ENCODE measurements at places on chromosomes 5 and 9.

DNA sequence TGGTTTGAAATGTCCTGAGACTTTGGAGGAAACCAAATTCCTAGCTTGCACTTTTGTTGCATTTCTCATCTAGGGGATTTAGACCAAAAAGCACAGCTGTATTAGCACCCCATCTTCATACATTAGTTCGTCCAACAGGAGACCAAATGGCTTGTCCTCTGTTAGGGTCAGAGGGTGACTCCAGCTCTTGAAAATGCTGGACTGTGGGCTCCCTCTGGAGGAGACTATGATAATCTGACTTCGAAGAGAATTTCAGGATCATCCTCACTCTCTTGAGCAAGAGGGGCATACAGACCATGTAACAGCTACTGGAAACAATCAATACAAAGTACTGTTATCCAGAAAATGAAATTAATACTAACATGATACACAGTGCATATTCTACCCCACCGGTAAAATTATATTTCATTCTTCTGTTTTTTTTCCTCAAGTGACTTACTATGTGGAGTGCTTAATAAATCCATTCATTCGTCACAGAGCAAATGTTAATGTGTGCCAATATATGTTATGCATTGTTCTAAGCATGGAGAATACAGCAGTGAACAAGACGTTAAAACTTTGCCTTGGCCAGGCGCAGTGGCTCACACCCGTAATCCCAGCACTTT lies 63.7 kb upstream of the PPP2CA start:
- peak; percentile 34 for DNase-seq

- DNase-seq: no peak
These were observed 51.1 kb upstream of the COL5A1 start for GRCh38 chr9:134590240-134591081.

GRCh38 chr9:21692390-21692789 lies 110.0 kb upstream of the MTAP start:
- no peak for DNase-seq

- no peak for DNase-seq
These were observed 87.9 kb downstream of the NUDT12 start for GRCh38 chr5:103474677-103475076.

- no peak for DNase-seq
These were observed 139.8 kb downstream of the ELAVL2 start for GRCh38 chr9:23686257-23686656.

- DNase-seq: no peak
These were observed 77.7 kb downstream of the HOMER1 start for GRCh38 chr5:79436224-79436623.

- DNase-seq: no peak
These were observed 149.8 kb upstream of the FGF10 start for GRCh38 chr5:44538797-44539601.

GRCh38 chr5:608429-609370 lies 3.4 kb upstream of the CEP72 start:
- DNase-seq: no peak

DNA sequence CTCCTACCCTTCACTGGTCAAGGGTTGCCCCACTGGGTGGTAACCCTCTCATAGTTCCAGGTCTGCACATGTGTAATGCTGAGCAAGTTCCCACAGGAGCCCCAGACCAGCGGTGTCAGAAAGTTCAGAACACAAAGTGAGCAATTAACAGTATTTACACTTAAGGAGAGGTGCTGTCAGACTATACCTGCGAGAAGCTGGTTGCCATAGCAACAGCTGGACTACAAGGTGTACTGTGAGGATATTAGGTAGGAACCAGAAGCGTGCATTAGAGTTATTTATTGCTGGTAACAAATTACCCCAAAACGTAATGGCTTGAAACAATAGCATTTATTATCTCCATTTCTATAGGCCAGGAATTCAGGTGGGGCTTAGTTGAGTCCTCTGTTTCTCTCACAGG lies 317.0 kb upstream of the RPS23 start:
- no peak for DNase-seq

- no peak for DNase-seq
These were observed 28.8 kb upstream of the TLE4 start for GRCh38 chr9:79542735-79543620.

DNA sequence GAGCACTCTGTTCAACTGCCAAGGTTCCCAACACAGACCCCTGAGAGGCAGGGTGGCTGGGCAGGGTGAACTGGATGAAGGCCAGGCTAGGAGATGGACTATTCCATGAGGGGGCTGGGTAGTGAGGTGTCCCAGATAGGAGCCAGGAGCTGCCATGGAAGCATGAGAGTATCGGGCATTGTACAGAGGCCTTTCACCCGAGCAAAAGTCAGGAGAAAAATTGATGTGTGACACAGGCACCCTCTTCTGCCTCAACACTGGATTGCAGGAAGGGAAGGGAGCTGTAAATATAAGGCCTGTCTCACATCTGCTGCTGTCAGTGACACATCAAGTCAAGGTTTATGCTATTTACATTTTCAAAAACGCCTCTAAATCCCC lies 74.6 kb downstream of the UBAP1 start:
- DNase-seq: no peak

DNA sequence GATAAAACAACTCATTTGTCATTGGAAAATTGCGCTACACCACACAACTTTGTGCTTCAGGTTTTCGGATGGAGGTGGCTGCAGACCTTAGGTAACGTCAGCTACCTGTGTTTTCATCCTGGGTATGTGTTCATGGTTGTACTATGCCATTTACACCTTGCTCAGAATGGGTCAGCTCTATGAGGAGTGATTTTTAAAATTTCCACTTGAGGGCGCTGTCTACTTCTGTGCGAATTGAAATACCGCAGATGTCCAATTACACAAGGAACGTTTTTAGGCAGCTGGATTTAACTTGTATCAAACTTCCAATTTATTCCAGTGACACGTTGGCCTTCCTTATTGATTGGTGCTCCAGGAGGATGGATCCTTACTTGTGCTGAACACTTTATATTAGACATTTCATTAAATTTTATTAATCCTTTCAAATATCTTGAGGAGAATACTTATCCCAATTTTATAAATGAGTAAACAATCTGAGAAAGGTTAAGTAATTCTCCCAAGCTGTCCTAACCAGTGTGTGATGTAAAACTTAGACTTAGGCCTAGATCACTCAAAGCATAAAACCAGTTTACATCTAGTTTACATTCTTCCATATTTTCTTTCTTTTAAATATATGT lies 23.4 kb downstream of the DMRTA1 start:
- peak; percentile 20 for DNase-seq

DNA sequence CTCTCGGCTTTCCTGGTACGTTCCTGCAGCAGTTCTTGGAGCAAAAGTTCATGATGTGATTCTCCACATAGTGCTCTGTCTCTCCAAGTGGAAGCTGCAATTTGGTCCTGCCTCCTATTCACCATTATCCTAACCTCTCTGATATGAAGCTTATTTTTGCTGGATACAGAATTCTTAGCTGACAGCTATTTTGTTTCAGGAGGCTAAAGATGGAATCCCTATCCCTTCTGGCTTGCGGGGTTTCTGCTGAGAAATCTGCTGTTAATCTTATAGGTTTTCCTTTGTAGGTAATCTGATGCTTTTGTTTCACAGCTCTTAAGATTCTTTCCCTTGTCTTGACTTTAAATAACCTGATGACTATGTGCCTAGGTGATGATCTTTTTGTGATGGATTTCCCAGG lies 181.6 kb upstream of the VLDLR start:
- no peak for DNase-seq

- DNase-seq: no peak
These were observed 762 bp downstream of the CACNA1B start for GRCh38 chr9:137878146-137878941.

DNA sequence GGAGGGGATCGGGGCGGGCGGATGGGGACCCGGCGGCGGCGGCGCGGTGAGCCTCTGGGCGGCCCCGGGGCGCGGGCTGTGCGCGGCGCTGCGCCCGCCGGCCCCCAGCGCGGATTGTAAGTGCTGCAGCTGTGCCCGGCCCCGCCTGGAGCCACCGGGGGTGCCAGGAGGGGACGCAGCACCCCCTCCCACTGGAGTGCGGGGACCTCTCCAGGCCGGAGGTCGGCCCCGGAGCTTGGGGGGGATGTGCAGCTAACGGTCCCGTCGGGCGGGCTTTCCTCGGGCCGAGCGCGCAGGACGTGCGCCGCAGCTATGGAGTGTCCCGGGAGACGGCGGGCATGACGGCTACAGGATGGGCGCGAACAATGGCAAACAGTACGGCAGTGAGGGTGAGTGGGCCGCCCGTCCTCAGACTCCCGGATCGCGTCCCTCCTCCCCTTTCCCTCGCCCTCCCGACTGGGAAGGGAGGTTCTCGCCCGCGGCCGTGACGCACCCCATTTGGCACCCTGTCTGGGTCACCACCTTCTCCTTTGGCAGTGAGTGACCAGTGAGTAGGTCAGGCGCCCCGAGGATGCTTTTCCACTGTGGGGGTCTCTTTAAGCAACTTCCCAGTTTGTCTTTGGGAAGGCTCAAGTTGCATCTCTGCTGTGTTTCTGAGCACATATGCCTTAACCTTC lies 483 bp downstream of the FBXL7 start:
- no peak for DNase-seq

GRCh38 chr5:179229331-179229831 lies 115.9 kb downstream of the ADAMTS2 start:
- no peak for DNase-seq

DNA sequence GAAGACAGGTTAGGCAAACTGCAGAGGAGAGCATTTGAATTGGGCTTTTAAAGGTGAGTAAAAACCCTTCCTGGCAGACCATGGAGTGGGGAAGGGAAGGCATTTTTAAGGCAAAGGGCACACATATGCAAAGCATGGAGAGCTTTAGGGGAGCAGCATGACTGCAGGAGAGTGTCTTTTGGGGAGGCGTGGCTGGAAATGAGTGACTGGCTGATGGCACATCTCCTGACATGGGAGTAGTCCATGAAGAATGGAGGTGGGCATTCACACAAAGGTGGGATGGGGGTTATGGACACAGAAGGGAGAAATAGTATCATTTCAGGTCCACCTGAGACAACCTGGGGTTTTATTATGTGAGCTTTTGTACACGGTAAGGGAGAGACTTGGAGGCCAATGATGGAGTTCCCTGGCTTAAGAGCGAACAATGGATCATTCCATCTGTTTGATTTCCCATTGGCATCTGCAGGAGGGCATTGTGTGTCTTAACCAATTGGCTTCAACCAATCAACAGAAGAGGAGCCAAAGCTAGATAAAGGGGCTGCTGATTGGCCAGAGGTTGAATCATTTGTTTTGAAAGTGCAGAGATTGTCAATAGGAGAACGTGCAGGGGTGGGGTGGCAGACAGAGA lies 2.1 kb downstream of the NSG2 start:
- DNase-seq: no peak

- DNase-seq: peak; percentile 59
These were observed 602 bp downstream of the RPL37 start for GRCh38 chr5:40834391-40834848.

- peak; percentile 41 for DNase-seq
These were observed 5.3 kb upstream of the TJP2 start for GRCh38 chr9:69168709-69169217.

- DNase-seq: no peak
These were observed 184.3 kb downstream of the CTNND2 start for GRCh38 chr5:11719888-11720481.

DNA sequence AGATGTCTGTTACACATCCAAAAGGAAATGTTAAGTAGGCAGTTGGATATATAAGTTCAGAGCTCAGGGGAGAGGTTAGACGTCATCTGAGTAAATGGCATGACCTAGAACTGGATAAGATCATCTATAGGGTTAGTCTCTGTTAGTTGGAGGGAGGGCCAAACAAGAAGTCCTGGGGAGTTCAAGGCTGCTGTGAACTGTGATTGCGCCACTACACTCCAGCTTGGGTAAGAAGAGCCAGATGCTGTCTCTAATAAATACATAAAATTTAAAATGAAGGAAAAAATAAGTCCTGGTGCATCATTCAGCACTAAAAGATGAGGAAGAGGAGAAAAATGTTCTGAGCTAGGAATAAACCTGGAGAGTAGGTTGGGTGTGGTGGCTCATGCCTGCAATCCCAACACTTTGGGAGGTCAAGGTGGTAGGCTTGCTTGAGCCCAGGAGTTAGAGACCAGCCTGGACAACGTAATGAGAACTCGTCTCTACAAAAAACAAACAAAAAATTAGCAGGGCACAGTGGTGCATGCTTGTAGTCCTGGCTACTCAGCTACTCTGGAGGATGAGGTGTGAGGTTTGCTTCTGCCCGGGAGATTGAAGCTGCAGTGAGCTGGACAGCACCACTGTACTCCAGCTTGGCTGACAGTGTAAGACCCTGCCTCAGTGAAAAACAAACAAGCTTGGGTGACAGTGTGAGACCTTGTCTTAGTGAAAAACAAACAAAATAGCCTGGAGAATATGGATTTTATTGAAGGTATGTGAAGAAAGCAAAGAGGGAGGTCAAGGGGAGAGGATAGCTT lies 123.6 kb downstream of the ACTBL2 start:
- DNase-seq: no peak

DNA sequence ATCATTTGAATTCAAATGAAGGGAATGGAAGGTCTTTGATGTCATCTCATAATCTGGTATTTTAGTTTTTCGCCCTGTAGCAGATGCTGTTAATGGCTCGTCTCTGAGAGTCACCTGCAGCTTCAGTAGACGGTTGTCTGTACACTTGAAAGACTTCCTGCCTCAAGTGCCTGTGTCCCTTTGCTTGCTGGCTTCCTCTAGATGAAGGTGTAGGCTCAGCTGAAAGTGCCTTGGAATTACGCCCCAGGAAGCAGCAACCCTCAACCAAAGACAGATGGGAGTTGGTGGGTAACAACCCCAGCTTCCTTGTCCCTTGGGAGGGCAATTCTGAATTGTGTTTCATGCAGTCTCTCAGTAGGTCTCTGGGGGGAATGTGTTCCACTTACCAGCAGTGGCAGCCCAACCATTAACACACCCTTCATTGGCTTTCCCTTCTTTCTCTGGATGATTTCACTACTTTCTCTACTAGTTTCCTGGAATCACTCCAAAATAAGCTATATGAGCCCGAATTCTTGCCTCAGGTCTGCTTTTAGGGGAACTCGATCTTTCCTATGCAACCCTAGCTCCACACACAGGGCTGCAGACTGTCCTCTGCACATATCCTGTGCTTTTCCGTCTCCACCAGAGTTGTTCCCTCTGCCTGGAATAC lies 395.6 kb downstream of the DMAC1 start:
- DNase-seq: no peak

DNA sequence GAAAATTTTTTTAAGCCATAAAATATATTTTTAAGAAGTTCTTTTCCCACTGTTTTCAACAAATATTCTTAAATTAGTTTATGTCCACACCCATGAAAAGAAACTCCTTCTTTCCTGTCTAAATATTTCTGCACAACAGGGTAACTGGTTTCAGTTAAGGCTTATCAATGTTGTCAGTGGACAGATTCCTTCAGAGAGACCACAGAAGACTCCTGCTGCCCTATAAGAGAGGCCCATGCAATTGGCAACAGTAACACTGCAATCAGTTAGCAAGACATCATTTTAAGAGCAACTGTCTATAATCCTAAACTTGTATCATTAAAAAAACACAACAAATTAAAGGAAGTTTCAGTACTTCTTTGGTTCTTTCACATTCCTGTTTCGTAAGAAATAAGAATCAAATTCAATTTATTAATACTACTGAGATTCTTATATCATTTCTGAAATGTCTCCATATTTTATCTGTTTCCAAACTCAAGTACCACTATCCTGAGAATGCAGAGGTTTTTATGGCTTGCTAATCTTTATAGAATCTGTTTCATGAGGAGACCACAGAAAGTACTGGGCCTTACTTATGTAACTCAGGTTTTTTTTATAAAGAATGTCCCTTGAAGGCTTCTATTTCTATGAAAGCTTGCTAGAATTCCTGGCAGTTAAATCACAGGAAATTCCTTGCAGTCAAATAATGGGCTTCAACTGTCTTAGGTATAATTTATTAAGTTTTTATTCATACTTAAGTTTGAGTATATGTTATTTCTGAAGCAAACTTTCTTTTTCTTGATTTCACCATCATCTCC lies 240.2 kb downstream of the RFX3 start:
- DNase-seq: no peak
